ENCODE measurements at places on chromosomes 11 and 22.

DNA sequence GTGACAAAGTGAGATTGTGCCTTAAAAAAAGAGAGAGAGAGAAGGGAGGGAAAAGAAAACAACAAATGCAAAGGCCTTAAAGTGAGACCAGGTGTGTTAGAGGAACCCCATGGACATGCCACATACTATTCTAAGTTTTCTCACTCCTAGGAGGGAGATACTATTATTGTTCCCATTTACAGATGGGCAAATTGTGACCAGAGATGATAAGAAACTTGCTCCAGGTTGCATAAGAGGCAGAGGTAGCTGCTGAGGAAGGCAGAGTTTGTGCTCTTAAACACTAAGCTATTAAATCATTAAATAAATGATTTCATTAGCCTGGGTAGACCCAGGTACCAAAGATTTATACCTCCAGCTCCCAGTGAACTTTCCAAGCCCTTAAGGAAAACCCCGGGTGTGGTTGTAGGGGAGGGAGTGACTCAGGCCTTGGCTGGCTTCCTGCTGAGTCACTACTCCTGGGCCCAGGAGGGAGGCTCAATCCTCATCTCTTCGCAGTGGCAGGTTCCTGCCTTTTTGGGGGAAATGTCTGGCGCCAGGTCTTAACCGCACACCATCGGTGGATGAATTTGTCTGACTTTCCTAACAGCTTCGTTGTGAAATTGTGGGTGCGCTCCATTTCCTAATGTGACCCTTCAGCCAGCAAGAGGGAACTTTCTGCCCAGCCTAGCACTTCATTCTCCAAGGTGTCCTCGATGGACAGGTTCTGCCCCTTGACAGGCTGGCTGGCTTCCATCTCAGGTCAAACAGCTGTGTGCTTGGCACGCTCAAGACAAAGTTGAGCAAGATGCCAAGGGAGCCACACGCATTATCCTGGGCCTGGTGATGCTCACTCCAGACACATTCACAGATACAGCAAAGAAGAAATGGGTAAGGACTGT lies 33.4 kb upstream of the PTPRJ start:
- no peak for DNase-seq

DNA sequence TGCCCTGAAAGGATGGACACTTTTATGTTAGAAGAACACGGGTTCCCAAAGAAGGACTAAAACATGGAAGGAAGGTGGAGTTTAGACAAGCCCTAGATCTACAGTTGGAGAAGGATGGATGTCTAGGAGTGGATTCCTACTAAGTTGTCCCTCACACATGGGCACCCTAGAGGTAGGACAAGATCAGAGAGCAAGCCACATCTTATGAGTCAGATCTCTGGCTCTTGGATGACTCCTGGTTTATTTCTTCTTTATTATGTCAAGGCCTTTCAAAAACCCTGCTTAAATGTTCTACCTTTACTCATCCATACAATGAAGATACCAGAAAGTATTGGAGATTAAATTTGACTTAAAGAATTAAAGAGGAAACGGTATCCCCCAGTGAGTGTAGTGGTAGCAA lies 34.4 kb downstream of the PRCP start:
- no peak for DNase-seq

DNA sequence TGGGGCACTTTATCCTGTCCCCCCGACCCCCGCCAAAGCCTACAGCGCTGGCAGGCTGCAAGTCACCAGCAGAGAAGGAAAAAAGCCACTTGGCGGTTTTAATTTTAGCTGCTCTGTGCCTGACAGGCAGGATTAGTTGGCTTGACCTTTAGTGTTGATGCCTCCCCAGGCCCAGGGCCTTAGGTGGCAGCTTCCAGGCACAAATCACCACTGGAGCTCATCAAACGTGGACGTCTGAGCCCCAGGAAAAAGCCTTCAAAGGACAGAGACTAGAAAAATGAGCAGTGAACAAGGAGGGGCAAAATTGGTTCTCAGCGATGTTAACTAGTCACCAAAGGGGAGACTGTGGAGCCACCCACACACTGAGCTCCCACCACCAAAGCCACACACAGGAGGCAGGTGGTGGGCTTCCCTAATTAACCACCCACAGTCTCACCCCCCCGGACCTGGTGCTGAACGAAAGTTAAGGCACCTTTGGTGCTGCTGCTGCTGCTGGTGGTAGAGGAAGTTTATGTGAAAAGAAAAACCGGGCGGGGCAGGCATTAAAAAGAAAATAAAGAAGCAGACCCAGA lies 4.4 kb upstream of the PYGM start:
- peak; percentile 28 for DNase-seq

DNA sequence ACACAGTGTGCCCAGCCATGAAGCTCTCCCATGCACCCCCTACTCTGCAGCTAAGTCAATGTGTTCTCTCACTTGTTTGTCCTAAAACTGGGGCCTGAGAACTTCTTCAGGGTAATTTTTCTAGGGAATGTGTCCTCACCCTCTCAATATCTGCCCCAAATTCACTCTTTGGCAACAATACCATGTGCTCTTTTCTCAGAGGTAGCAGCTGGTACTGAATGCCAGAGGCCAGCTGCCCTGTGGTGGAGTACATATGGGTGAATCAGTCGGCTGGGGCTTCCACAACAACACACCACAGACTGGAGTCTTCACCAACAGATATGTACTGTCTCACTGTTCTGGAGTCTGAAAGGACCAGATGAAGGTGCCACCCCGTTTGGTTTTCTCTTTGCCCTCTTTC lies 97.7 kb upstream of the TOP3B start:
- DNase-seq, result no peak

- DNase-seq, result no peak
Observed at GRCh38 chr11:20197881-20198280, 37.6 kb upstream of the DBX1 start.

DNA sequence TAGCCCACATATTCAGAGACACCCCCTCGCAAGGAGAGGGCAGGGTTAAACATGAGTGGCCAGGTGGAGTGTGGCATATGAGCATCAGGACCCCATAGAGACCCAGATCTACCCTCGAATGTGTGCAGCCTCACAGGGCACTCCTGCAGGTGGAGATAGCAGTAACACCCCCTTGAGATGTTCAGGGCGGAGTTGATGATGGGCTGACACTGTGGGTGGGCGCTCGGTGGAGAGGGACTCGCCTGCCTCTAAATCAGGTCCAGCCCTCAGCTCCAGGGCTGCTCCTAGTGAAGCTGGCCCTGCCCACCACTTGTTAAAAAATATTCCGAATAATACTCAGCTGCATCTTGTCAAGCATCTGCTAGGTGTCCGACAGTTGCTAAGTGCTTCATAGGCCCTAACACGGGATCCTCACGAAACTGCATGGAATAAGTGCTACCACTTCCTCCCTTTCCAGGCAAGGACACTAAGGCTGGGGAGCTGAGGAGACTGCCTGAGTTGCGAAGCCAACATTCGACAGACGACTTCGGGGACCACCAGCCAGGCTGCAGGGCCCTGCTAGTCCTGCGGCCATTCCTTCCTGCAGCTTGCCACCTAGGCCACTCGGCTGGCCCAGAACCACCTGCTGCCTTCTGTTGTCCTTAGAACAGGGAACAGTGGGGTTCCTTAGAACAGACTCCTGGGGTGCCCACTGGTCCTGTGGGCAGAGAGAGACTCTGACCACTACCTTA lies 74.0 kb upstream of the WNT11 start:
- no peak for DNase-seq

DNA sequence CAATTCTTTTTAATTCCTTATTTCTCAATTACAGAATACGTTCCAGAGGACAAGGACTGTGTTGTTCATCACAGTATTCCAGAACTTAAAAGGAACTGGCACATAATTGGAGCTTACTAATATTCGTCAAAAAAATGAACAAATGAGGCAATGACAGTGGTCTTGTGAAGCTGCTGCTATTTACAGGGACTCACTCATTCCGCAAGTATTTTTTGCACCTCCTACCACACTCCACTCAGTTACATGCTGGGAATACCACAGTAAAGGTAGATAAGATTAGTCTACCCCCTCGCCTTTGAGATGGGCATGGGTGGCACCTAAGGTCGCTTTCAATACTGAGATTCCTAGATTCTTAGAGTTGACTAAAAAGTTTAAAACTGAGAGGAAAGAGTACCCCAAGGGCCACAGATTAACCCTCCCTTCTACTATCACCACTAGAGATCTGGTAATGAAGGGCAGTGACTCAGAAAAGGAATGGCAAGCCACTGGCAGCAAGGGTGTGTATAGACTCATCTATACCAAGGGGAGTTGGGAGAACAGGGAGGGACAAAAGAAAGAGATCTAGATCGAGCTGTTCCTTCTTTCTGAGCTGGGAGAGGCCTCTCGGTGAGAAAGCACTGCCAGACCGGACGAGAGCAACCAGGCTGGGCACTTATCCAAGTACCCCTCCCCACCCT lies 85.0 kb downstream of the RPL27A start:
- no peak for DNase-seq

- no peak for DNase-seq
Observed at GRCh38 chr11:130692220-130692619, 224.1 kb downstream of the SNX19 start.

DNA sequence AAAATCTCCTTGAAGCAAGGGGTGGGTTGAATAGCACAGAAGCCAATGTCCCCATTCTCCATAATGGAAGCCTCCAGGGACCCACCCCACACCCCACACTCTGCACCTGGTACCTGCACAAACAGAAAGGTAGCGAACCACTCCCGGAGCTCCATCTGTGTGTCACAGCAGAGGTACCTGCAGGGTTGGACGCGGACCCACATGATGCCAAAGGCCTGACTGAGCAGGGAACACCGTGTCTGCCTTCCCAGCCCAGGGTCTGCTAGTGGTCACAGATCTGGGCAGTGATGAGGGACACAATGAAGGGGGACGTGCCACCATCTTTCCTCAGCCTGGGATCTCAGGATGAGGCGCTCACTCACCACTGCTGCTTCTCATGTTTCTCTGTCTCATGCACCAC lies 13.1 kb upstream of the PDE2A start:
- no peak for DNase-seq

DNA sequence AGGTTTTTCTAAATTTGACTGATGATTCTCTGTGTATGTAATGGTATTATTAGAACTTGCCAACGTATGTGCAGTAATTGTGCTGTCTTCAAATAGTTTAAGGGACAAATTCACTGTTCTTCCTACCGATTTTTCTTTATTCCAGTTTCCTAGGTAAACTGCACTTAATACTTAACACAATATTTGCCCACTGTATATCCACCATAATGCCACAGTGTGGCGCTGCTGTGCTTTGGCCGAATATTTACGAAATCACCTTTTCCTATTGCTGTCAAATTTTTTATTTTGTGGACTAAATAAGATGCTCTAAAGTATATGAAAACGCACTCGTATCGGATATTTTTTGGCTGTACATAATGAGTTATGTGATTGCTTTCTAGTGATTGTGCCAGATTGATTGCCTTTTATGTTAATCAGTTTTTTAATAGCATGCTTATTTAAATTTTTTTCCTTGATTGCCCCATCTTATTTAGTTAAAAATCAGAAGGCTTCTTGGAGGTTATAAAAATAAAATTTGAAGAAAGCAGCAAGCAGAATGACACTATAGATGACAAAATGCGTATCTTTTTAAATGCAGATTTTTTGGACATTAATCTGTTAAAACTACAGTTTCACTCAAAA lies 10.5 kb downstream of the AASDHPPT start:
- DNase-seq, result no peak

GRCh38 chr22:27780161-27780575 lies 21.4 kb downstream of the MN1 start:
- no peak for DNase-seq

DNA sequence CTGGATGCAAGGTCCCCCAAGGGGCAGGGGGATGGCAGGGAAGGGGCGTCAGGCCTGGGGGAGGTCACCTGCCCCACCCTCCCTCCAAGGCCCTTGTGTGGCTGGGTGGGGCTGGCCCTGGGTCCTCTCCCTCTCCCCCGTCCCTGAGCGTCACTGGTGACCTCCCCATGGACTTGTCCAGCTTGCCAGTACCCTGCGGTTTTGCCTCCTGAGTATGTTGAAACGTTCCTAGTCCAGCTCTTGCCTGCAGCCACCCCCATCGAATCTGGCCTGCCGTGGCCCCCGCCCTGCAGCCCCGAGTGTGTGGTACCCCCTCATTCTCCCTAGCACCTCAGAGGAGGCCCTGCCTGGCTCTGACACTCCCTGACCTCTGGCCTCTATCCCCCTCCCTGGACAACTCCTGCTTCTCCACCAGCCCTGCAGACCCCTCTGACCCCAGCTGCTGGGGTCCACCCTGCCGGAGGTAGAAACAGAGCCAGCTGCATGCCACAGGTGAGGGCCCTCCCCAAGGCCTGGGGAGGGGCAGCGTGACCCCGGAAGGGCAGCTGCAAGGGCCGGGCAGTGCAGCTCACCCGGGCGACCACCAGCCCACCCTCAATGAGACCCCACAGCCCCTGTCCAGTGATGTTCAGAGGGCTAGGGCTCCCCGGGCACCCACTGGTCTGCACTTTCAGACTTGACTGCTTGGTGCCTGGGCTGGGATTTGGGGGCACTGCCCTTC lies 4.1 kb upstream of the MUC6 start:
- no peak for DNase-seq

DNA sequence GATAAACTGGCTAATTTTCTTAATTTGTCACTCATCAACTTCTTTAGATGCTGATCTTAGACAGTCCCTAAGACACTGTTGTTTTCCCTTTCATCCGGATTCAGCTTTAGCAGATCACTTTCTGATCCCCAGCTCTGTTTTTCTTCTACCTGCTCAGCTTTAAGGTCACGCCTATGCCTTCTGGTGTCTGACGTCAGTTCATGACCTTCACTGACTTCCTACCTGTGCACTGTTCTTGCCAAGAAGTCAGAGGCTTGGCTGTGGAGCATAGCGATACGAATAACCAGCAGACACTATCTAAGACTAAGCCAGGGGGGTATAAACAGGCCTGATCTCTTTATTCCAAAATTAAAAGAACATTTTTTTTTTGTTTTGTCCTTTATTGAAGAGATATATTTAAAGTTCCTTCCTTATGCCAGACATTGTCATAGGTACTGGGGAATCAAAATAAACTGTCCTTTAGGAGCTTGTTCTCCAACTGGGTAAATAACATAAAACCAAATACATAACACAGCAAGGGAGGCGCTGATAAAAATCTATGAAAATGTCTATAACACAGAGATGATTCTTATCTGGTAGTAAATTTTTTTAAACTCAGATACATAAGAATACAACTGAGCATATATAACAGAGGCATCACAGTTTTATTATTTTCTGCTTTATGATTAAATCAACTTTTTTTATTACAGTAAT lies 352.2 kb upstream of the CTSC start:
- DNase-seq, result no peak

All from stimulated activated CD8-positive, alpha-beta memory T cell treated with anti-CD3 and anti-CD28 coated beads, Interleukin-7, amount 100 ng/mL, for 48 hours (primary cell).